ENCODE measurements at places on chromosomes 2 and 18.

DNA sequence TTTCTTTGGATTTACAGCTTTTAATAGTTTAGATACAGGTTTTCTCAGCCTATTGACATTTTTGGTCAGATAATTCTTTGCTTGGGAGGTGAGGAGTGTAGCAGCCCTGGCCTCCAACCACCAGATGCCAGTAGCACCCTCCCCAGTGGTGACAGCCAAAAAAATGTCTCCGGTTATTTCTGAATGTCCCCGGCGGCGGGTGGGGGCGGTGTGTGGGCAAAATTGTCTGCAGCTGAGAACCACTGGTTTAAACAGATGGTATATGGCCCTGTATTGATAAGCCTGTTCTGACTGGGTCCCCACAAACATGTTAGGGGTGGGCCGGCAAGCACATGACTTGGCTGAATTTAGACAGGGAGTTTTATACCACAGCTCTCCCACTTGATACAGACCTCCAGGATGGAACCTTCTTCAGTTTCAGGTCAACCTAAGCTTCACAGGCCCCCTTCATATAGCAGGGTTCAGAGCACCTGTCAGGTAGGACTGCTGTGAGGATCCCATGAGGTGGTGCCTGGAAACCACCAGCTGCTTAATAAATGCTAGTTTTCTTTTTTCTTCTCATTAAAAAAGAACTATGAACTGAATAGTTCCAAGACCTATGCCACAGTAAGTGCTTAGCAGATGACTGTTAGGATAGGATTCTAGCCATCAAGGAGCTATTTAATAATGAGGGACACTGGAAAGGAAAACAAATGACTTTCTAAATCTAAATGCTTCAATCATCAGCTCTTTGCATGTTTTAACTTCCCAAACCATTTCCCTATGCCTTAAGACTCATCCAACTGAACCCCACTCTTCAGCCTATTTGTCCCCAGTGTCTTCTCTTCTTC is 18.1 kb downstream of the LPIN2 start:
- ATAC-seq: peak; percentile 28

GRCh38 chr2:153394247-153394646 is 84.3 kb downstream of the RPRM start:
- ATAC-seq: no peak

GRCh38 chr2:232502511-232502910 is 14.9 kb upstream of the ECEL1 start:
- peak; percentile 17 for ATAC-seq

- ATAC-seq: no peak
Observed at GRCh38 chr2:18219676-18220075, 340.8 kb downstream of the RDH14 start.

GRCh38 chr18:58287353-58288274 is 243.6 kb downstream of the NEDD4L start:
- ATAC-seq: no peak

DNA sequence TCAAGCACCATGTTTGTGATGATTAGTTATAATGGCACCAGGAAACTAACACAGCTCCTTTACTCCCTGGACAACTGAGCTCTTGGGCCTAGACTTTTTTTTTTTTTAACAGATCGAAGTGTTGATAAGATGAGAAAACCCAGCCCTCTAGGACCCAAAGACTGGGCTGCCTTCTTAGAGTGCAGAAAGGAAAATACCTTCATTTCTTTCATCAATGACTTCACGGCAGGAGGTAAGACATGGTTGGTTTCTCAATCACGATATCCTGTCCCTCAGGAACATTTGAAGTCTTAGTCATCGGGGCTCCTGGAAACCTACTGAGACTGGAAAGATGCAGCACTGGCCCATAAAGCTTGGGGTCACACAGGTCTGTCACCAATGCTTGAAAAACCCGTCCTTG is 84.7 kb downstream of the TNFRSF11A start:
- no peak for ATAC-seq

DNA sequence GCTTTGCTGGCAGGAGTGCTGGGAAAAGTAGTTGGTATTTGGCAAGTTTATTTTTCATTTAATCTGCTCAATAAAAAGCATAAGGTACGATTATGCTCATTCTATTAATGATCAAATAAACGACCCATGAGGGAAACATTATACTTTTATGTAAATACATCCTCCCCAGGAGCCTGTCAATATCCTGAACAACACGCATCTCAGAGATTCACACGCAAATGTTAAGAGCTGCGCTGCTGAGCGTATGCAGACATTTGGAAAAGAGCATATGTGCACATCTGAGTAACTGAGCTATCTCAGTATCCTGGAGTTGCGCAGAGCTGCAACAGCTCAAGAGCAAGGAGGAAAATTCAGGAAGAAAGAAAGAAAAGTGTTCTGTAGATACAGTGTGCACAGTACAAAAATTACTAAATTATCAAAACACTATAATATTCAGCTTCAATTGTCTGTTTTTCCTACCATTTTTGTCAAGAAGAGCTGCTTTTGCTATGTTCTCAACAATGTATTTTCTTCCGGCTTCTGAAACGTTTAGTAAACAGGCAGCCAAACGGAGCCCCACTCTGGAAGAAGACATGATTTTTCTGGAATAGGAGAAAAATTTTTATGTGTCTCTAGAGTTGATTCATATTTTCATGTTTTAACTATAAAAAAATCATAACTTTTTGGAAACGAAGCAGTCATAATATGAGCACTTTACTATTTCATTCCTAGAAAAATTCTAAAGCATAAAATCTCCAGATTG is 2.4 kb downstream of the FTCDNL1 start:
- no peak for ATAC-seq

- no peak for ATAC-seq
Observed at GRCh38 chr2:46275995-46276394, 21.2 kb upstream of the EPAS1 start.

DNA sequence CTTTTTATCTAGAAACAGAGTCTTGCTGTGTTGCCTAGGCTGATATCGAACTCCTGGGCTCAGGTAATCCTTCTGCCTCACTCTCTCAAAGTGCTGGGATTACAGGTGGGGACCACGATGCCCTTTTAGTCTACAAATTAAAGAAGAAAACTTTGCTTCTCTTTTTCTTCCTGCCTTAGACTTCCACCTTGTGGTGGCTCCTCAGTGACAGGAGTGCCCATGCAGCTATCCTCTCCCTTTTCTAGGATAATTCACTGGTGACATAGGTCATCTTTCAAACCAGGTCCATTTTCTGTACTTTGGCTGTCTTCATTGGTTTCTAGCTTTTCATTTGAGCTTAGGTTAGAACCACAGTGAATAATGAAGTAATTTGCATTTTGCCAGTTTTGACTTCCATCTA is 13.6 kb downstream of the DCAF17 start:
- ATAC-seq: no peak

- no peak for ATAC-seq
Observed at GRCh38 chr18:27715751-27716150, 461.2 kb downstream of the CDH2 start.

Data from activated T-helper 17 cell treated with anti-CD3 and anti-CD28 coated beads, Interleukin-2, amount 50 U/mL, for 72 hours (primary cell).